ENCODE measurements at places on chromosomes 13 and 19.

- DNase-seq = no peak
Observed at GRCh38 chr19:15015946-15016542, 33.2 kb upstream of the CASP14 start.

- no peak for DNase-seq
Observed at GRCh38 chr19:6394831-6395230, 1.9 kb upstream of the GTF2F1 start.

DNA sequence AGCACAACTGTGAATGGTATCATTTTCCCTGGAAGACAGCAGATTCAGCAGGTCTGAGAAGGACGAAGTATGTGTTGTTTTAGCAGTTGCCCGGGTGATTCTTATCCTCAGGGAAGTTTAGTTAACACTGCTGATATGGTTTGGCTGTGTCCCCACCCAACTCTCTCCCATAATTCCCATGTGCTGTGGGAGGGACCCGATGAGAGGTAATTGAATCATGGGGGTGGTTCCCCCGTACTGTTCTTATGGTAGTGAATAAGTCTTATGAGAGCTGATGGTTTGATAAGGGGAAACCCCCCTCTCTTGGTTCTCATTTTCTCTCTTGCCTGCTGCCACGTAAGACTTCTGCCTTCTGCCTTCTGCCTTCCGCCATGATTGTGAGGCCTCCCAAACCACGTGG lies 81.0 kb upstream of the UBAC2 start:
- no peak for DNase-seq

GRCh38 chr13:95650696-95651095 lies 6.2 kb upstream of the DZIP1 start:
- DNase-seq = no peak

- DNase-seq = no peak
Observed at GRCh38 chr19:11165486-11166030, 10.0 kb upstream of the SPC24 start.

- no peak for DNase-seq
Observed at GRCh38 chr13:77674852-77675251, 22.6 kb upstream of the SLAIN1 start.

DNA sequence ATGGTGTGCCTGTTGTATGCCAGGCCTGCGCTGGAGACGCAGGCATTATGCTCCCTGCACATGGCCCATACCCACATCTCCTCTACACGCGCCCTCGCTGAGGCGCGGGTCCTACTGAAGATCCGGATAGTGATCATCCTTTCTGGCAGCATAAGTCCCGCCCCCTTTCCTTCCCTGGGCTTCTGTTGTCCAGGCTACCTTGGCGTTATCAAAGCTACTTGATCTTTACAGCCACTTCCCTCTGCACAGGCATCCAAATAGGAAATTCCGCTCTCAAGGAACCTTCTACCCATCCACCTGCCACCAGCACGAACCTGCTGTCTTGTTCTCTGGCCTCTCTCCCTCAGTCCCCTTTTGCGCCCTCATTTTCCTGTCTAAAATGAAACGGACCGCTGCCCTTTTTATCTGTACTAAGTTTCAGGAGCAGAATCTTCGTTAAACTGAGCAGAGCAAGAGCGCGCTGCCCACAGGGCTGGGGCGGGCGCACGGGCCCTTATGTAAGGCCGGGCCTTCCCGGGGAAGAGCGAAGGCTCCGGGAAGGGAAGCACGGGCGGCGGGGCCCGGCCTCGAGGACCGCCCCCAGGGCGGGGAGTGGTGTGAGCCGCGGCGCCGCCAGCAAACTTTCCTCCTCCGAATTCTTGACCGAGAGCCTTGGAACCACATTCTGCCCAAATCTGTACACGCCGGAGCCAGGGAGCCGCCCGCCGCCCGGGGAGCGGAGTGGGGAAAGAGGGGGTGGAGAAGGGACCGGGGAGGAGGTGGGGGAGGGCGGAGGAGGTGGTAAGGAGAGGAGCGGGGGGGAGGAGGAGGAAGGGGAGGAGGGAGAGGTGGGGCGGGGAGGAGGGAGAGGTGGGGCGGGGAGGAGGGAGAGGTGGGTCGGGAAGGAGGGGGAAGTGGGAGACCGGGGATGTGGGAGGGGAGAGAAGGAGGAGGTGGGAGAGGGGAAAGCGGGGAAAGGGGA lies 920 bp upstream of the UBE2L5 start:
- DNase-seq = peak; percentile 87

GRCh38 chr19:45079063-45079910 lies at the start of gene GEMIN7:
TSS of gene GEMIN7 (plus strand) at chr19:45079260. CDS start at chr19:45090115, 10,855 bp downstream.
- DNase-seq = peak; percentile 76

- DNase-seq = no peak
Observed at GRCh38 chr19:51131780-51132680, 7.3 kb downstream of the SIGLEC9 start.

GRCh38 chr13:32267836-32268439 lies 47.2 kb downstream of the ZAR1L start:
- no peak for DNase-seq

DNA sequence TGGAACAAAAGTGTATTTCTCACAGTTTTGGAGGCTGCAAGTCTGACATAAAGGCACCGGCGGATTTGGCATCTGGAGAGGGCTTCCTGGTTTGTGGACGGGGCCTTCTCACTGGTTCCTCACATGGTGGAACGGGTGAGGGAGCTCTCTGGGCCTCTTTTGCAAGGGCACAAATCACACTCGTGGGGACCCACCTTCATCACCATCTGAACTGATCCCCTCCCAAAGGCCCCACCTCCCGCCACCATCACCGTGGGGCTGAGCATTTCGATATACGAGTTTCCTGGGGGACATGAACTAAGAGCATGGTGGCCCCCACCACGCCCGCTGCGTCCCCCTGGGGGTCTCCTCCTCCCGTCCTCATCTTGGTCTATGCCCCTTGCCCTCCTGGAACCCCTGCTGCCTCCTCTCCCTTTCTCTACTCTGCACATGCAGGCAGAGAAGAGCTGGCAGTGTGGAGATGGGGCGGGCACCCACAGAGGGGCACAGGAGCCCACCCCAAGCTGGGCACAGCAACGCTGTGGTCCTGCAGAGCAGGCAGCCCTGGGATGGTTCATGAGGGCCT lies 20.8 kb upstream of the SPACA7 start:
- DNase-seq = no peak

DNA sequence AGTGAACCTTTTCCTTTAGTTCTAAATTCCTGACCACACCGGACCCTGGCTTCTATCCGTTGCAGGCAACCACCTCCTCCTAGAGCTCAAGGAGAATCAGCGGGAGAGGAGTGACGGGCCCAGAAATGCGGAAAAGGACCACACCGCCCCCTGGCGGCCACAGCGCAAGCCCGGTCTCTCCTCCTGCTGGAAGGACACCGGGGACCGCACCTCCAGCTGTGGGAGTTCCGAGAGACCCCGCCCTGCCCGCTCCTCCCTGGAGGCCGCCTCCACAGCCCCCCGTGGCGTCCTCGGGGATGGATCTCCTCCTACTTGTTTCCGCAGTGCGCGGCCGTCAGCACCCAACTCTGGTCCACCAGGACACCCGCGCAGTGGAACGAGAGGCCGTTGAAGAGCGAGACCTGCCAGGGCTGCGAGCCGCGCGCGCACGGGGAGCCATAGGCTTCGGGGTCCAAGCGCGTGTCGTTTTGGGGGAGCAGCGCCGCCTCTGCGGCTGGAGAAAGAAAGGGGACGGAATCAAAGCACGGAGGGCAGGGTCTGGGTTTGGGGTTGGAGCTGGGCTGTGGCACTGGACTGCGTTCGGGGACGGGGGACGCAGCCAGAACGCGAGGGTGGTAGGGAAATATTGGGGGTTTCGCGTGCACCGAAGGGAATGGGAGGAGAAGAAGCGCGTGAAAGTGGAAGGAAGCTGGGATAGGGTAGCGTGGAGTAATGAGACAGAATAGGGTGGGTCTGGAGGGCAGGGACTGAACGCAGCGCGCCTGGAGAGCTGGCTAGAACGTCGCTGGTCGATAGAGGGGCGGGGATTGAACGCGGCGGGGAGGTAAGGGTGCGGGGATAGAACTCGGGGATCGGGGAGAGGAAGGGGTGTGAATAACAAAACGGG lies 2.5 kb downstream of the KLK10 start:
- DNase-seq = peak; percentile 17

DNA sequence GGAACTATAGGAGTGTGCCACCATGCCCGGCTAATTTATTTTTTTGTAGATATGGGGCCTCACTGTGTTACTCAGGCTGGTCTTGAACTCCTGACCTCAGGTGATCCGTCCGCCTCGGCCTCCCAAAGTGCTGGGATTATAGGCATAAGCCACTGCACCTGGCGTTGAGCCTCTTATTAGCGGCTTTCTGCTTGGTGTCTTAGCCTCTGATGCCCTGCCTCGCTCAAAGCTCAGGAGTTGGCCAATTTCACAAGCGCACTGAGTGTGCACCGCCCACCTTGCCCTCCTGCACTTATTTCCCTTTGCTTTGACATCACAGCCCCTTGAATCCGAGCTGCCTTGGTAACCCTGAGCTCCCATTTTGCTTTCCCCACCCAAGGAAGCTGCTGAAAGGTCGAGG lies 10.1 kb downstream of the YIPF2 start:
- no peak for DNase-seq

- peak; percentile 49 for DNase-seq
Observed at GRCh38 chr19:46404055-46404752, 9.2 kb downstream of the CCDC8 start.

Measured in fibroblast of skin of right quadriceps (primary cell).